ENCODE measurements at places on chromosomes 11 and 22.

DNA sequence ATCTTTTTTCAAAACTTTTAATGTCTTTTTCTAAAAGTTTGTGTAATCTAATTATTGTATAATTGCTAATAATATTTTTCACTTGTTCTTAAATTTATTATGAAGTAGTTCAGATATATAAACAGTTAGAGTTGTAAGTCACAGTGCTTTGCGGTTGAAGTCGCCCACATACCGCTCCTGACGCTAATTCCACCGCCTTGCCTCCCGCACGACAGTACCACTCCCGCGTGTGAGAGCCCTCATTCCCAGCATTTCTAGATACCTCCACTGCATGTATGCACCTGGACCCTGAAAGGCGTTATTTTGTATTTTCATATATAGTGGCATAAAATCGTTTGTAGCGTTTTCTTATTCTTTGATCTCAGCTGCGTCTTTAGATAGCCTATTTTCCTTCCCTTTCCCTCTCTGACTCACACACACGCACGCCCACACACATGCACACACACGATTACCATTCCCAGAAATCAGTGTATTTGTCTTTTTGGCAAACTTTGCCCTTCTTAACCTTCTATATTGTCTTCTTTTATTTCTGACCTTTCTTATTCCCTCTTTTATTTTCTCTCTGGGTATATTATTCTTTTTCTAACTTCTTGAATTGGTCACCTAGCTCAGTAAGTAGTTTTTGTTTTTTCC, 56.4 kb upstream of the PITPNB start:
- DNase-seq, result no peak

DNA sequence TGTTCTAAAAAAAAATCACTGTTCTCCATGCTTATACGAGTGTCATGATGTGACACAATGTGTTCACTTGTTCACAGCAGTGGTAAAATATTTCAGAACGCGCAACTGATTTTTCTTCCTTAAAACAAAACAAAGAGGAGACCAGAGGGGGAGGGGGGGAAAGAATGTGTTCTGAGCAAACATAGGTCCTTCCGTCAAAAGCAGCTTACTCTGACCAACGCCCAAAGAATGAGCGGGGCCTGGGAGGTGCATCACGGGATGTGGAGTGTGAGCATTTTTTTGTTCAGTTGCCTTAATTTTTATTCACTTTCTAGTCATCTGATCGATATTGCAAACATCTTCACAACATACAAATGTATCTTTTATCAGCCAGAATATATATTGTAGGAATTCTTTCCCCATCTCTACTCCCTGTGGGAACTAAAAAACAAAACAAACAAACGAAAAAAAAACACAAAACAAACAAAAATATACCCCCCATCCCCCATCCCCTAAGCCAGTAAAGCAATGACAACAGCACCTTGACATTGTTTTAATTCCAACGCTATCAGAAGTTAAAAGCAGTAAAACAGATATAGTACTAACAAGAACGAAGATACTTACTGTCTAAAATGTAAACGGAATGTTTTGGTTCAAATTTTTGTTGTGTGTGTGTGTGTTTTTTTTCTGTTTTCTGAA, 43.3 kb downstream of the BDNF start:
- DNase-seq, result no peak

GRCh38 chr11:120714438-120714837, 202.9 kb downstream of the GRIK4 start:
- DNase-seq, result no peak

DNA sequence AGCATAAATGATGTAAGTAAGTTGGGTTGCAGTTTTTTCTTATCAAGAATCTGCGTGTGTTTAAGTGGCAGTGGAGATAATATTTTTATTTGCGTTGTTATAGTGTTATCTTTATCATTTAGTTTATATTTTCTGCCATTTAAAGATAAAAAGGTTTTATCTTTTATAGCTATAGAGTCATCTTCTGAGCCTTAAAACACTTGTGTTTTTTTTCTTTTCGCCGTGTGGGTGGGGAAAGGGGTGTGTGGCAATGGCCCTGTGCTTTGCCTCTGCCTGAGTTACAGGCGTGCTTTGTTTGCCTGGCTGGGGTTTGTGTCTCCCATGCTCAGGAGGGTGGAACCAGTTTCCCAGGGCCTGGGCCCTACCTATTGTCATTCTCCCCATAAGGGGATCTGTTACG, 16.2 kb downstream of the ARHGEF12 start:
- DNase-seq, result no peak

- DNase-seq, result no peak
Observed at GRCh38 chr11:40285558-40285957, 1173.9 kb downstream of the LRRC4C start.

DNA sequence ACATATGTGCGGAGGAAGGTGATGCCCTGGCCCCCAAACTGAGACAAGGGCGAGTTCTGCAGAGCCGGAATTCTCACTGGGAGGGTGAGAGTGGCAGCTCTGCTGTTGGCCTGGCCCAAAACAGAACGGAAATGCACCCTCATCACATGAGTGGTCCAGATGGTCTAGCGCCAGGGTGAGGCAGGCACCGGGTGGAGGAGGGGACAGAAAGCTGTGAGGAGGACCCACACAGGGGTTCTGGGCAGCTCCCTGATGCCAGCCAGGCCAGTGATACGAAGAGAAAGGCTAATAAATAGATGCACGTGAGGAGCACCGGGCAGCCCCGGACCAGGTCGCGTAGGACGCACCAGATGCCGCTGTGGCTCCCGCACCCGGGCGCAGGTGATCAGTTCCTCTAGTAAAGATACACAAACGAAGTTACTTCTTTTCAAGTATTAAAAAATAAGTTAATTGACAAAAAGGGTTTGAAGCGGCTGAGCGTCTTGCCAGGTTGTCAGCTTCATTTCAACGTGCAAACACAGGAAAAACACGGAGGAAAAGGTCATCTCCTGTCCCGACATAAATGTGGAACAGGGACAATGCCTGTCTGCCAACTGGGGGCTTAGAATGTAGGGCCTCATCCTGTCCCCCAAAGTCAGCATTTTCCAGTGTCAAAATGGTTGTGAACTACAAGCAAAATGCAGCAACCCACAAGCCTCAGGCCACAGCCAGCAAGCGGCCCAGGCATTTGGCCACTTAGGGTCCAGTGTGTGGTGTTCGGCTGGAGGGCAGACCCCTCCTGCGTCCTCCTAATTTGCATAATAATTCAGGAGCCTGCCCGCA, 15.3 kb upstream of the BID start:
- no peak for DNase-seq

- DNase-seq, result peak; percentile 21
Observed at GRCh38 chr11:72598906-72599305, 75.3 kb downstream of the PDE2A start.

GRCh38 chr11:27212248-27212780, 150.7 kb downstream of the CCDC34 start:
- DNase-seq, result no peak

DNA sequence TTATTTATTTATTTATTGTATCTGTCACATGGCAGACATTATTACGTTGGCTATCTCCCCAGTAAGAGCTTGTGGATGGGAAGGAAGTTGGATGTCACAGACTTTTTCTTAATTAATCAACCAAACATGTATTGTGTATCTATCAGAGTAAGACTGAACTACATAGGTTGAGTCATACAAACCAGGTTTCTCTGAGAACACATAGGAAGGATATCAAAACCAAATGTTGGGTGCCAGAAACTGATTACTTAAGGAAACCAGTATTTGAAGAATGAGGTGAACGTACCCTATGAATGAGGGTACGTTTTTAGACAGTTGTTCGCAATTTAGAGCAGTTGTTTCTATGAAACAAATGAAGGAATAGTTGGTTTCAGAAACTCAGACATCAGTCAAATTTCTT, 136.4 kb downstream of the SLC17A6 start:
- no peak for DNase-seq

- DNase-seq, result no peak
Observed at GRCh38 chr11:95792200-95792599, 1.9 kb downstream of the CEP57 start.

DNA sequence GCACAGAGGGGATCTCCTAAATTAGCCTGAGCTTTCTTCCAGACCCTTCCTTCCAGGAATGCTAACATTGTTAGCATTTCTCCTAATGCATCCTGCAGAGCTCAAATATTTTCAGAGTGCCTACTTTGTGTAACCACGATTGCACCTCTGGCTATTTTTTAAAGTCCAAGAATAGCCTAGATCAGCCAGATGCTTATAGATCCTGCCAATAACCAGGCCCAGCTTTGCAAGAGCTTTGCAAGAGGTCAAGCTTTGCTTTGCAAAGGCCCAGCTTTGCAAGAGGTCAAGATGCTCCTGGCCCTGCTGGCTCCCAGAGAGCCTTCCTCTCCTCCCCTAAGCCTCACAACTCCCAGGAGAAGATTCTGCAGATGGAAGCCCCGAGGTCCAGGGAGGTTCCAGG, 491.9 kb downstream of the MN1 start:
- no peak for DNase-seq

DNA sequence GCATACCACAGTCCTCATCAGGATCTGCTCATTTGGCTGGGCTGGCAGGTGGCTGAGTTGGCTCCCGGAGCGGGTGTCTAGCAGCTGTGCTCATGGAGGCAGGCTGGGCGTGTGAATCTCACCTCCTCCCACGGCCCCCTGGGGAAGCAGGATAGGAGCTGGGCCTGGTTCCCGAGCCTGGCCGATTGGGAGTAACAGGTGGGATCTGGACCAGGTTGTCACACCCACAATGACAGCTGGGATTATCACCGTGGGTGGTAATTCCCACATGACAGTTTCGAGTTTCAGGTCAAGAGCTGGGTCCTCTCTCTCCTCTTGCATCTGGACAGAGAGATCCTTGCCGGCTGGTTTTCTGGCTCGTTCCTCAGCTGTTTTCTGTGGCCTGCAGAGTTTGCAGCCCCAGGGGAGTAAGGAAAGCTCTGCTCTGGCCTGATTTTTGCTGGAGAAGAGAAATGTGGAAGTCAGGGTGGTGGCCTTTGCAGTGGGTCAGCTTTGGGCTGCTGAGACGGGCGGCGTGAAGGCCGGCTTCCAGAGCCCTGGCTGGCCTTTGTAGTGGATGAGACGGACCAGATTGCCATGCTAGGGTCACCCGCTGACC, 57.0 kb downstream of the BCR start:
- DNase-seq, result no peak

- no peak for DNase-seq
Observed at GRCh38 chr22:47802421-47802820, 1040.0 kb downstream of the TBC1D22A start.

DNA sequence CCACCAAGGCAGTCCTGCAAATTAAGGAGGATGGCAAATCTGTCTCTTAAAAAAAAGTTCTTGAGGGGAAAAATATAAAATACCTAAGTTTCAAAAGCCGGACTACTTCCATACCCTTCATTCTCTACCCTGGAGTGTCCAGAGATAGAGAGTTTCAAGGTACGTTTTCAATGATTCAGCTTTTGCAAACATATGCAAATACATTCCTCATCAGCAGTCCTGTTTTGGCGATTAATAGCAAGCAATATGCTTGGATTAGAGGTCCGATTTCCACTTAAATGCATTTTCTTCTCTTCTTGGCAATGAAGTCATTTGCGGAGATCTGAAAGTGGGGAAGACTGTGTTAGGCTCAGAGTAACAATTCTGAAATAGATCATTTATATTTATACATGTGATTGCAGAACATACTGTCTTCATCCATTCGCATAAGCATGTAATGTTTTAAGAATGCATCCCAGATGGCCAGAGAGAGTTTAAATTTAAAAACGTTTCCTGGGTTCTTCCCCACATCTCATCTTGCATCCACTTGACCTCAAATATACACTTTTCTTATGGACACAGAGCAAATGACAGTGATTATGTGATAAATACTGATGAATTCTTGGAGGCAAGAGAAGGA, 13.8 kb upstream of the TFIP11 start:
- no peak for DNase-seq

DNA sequence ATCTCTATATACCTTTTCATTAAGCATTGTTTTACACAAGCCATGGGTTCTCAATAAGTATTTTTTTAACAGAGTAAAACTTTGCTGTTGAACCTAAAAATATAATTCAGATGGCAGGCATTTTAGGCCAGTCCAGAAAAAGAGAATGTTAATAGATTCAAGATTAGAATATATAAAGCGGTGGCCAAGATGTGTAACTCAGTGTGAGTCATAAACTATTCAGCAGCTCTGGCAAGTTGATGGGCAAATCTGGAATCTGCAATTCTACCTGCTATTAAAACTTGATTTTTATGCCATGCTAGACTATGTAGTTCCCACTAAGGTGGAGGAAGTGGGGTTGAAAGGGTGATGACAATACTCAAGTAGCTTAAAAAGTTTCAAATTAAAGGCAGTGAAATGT, 45.4 kb downstream of the CASP12 start:
- DNase-seq, result no peak

DNA sequence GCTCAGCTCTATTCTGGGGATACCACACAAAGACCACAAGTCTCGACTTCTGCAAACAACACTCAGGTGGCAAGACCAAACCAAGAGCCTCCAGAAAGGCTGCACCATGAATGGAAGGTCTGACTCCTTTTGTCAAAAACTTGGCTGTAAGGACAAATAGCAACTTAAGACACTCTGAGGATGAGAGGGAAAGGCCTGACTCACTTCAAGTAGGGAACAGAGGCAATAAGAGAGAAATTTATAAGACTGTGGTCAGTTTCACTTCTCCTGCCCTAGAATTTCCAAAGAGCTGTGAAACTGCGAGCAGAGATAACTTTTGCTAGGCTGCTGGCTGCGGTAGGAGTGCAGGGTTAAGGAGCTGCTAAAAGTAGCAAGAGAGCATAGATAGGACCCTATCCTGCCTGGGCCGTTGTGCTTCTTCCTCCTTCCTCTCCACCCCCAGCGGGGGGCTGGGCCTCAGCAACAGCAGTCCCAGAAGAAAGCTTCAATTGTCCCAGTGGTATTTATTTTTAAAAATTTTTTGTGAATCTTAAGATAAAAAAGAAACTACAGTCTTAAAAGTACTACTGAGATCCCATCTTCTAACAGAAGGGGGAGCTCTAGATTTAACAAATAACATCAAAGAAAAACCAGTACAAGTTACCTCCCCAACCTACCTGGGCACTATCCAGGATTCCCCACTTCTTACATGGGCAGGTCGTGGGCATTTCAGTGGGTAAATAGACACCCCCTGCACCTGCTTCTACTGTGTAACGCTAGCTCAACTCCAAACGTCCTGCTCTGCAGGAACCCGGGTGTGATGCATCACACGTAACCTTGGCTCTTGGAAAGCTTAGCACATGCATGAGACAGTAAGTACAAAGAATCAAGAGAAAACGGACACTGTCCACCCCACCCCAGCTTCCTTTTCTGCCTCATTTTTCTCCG, 66.4 kb downstream of the SGSM3 start:
- peak; percentile 93 for DNase-seq

DNA sequence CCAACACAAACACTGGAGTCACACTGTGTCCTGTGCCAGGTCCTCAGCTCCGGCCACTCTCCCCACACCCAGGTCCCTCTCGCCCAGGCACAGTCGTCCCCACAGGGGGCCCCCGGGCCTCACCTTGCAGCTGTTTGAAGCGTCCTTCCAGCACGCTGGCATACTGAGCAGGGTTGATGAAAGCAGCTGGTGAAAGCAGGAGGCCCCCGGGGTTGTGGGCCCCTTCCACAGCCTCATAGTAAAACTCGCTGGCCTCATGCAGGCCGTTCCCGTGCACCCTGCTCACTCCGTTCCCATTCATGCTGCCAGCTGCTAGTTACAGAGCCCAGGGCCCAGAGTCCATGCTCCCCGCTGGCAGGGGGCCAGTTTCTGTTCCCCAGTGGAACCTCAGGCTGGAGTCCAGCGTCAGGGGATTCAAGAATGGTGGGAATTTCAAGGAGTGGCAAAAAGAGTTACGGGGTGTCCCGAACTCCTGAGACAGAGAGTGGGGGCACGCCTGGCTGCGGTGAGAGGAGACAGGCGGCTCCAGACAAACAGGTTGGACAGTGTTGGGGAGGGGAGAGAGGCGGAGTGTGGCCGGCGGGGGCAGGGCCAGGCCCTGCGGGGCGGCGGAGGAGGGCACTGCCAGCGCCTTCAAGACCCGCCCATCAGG, 10.6 kb downstream of the SPTBN2 start:
- no peak for DNase-seq

GRCh38 chr11:9028581-9028980, 24.8 kb upstream of the NRIP3 start:
- DNase-seq, result no peak

Measured in CMK (cell line).